ENCODE measurements at places on chromosomes 2 and 18.

DNA sequence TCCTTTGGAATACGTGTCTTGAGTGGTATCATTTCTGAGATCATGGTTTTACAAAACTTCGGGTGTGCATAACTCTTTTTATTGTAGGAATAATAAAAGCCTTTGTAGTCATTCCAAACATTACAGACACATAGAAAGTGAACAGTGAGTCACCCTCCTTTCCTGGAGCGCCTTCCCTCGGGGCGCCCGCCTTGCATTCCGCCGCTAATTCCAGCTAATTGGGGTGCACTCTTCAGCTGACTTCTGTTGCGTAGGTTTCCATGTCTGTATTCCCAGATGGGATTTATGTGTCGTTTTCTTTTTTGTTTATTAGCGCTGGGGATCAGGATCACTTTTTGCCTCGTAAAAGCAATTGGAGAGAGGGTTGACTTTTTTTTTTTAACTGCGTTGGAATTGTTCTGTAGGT lies 18.7 kb downstream of the SH3BP4 start:
- no peak for DNase-seq

GRCh38 chr2:132750606-132751005 lies 80.6 kb upstream of the LYPD1 start:
- no peak for DNase-seq

DNA sequence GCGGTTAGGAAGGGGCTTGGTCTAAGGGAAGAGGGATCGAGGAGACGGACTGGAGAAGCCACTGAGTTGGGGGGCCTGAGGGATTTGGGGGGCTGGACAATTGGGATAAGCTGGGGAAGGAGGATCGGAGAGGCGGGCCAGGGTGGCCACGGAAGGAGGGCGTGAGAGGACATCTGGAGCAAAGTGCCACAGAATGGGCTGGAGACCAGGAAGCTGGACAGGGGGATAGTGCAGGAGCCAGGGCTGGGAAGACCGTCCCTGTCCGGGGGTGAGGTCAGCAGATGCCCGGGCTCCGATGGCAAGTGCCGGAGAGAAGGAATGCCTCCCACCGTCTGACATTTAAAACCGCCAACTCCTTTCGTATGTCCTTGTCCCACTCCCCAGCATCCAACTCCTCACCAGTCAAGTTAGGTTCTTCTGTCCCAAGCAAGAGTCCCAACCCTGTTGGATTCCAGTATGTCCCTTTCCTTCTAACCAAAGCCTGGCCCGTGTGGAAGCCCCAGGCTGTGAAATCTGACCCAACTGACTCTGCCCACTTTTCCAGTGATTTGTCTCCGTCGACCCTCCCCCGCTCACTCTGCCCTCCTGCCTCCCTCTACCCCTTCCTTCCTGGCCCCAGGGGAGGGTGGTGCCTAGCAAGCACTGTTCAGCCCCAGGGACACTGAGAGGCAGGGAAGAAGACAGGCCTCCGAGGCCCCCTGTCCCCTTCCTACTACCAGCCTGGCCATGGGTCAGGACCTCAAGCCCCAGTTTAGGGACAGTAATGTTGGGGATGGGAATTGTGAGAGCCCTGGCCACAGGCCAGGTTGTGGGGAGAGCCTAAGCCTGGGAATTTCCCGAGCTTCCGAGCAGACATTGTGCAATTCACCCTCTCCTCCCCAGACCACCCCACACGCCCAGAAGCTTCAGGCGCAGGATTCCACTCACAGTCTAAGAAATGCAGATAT lies 31.5 kb upstream of the TMBIM1 start:
- DNase-seq: no peak

DNA sequence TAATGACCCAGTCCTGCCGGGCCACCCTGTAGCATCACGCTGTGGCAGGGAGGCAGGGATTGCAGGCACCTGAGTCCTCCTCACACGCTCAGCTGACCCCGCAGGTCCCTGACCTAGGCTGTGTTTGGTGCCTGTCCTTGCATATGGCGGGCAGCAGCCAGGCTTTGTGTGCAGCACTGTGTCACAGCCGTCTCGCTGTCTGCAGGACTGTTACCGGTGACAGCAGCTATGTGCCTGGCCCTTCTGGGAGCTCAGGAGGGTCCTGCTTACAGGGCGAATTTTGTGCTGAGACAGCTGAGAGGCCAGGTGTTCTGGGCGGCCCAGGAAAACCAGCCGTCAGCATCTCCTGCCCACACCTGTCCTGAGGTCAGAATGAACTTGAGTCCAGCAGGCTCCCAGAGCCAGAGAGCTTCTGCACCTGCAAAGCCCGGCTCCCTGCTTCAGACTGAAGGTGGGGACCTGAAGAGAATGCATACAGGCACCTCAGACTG lies 10.4 kb upstream of the ARID5A start:
- DNase-seq: no peak

GRCh38 chr2:215554689-215555498 lies 119.0 kb upstream of the FN1 start:
- DNase-seq: no peak

DNA sequence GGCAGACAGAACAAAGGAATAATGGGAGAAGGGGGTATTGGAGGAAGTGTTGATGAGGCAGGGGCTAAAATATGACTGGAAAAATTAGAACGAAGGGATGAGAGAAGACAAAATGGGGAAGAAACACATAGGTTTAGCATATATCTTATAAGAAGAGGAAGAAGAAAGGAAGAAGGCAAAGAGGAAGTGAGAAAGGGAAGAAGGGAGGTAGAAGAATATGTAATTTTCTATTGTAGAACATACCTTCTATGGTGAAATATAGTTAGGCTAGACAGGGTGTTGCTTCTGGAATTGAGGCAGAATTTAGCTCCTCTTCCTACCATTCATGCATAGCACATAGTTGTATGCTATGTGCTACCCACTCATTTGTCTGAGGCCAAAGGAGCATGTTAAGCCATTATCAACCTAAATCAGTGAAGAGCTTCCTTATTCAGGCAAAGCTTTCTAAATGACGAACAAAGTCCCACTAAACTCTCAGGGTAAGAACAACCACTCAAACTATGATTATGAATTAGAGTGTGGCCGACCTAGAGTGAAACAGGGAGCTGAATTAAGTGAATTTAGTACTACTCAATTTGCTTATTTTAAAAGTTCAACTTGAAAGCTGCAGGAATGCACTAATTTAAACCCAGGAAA lies 180.9 kb upstream of the GALNT5 start:
- DNase-seq: no peak

GRCh38 chr2:209322905-209323512 lies 100.8 kb upstream of the MAP2 start:
- DNase-seq: no peak

DNA sequence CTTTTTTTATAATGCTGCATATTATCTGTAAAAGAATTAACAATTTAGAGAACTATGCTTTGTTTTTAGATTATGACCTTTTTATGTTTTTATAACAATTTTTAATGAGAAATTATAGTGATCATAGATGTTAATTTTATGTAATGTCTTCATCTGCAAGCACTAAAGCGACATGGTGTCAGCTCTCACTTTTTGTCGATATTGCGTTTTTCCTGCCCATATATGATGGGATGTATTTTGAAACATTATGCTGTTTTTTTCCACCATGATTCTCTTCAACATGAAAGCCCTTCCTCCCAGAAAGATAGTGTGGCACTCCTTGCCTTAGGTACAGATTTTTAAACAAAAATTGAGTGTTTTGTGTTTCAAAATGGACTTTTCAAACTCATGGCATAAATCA lies 104.3 kb downstream of the KCNH7 start:
- DNase-seq: no peak
